Right renal cortex interstitium (tissue), 3 donors: ENCODE measurements at places on chromosomes 7 and 10.

DNA sequence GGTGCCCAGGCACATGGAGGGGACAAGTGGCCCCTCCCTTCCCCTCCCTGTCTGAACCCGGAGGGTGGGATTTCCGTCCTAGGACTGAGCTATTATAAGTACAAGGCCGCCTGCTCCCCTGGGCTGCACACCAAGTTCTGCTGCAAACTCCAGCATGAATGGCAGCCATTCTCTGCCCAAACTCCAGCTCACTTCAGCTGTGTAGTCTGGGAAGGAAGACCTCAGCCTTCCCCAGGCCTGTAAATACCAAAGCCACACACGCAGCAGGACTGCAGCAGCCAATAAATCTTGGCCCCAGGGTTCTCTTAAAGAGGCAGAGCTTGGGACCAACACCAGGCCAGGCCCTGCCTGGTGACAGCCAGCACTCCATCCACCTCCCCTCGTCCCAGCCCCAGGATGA is 291.3 kb upstream of the ZMIZ1 start:
- no peak for DNase-seq

DNA sequence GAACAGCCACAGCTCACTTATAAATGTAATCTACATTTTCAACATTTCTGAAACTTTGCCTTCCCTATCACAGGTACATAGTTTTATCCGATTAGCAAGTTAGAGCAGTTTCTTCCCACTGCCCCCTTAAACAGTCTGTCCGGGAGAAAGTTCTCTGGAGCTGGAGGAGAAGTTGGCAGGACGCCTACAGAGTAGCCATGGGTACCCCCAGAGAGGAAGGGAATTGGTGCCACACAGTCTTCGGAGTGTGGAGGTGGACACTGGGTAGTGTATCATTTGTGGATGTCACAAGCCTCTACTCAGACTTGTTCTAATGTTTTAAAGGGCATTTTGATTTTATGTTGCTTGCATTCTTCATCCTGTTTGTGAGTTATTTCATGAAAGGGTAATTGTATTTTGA is 39.0 kb downstream of the TAF3 start:
- no peak for DNase-seq

DNA sequence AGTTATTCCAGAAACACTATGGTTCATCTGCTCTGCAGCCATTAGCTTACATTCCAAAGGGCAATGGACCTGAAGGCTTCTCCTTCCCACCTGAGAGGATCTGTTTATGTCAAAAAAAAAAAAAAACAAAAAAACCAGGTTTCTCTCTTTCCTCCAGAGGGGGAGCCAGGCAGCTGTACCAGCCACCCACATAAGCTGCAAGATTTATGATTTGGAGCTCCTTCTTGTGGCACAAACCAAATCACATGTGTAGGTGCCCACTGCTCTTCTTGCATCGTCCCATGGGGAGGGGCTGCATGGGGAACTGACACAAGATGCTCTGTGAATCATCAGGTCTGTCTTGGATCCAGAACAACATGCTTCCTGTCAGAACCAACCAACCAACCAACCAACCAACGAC is 231.6 kb upstream of the IGFBP3 start:
- DNase-seq: no peak

- DNase-seq: no peak
Measured at GRCh38 chr7:27176524-27176845, 2.4 kb upstream of the HOXA10 start.

DNA sequence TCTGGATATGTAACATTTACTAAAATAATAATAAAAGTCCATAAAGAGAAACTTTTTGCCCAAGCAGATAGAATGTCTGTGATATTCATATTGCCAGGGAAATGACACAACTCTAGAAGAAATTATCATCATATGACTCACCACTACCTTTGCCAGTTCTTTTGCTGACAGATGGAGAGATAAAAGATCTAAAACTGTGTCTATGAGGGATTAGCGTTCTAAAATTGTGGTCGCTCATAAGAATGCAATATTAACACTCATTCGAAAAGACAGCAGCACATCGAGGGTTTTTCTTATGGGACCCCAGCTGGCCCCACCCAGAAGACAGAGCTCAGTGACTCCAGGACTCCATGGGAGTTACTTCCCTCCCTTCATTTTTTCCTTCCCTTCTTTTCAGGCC is 16.6 kb upstream of the LANCL2 start:
- DNase-seq: no peak

GRCh38 chr7:127658970-127659630 is 7.1 kb downstream of the SND1 start:
- DNase-seq: no peak

DNA sequence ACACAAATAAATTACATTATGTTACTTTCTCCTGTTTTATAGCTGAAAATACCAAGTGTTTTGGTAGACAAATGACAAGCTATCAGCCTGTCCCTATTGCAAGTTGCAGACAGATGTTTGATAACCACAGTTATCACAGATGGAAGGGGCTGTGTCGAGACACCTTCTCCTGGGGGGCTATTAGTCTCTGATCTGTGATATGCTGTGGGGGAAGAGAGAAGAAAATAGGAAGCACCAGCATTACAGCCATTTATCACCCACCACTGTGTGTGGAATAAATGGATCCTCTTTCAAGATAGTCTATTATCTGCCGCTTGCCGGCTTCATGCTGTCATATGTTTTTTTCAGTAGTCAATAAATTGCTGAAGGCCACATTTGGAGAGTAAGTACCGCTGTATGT is 597.2 kb upstream of the ADARB2 start:
- no peak for DNase-seq

DNA sequence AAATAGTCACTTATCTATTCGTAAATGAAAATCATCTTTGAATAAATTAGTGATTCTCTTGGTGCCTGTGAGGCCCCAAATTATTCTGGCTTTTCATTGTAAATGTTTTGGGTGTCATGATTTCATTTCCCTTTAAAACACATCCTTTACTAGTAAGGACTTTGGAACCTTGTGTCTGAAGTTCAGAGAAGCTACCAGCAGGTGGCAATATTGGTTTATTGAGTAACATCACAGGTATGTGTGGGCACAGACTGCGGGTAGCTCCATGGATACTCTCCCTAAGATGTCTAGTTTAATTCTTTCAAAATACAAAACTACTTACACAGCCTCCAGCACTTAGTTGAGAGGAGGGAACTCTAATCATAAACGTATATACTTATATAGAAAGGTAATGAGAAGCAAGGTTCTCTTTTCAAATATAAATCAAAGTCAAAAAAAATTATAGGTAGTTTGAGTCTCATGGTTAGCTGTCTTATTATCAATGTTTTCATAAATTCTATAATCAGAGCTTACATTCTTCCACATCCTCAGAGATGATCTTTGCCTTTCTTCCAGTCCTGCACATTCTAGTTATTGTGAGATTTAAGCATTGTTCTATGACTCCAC is 449.6 kb downstream of the GRM8 start:
- DNase-seq: peak; percentile 10

DNA sequence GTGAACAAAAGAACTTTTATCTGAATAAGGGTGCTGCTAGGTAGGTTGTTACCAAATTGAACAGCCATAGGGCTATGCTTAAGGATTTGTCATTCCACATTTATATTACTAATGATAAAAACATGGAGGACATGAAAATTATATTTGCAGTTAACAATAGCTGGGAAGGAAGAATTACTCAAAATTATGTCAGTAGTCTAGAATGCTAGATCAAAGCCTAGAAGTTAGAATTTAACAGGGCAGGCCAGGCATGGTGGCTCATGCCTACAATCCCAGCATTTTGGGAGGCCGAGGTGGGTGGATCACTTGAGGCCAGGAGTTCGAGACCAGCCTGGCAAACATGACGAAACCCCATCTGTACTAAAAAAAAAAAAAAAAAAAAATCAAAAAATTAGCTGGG is 9.4 kb downstream of the STK17A start:
- no peak for DNase-seq

GRCh38 chr10:91756286-91756685 is 41.9 kb upstream of the TNKS2 start:
- DNase-seq: no peak
